ENCODE measurements at places on chromosomes 4 and X. TPM values are rescaled to one million over a fixed set of nuclear protein-coding genes. Genes with fewer than 3 reads are reported as not detected.

The CLDN22 gene
- not detected for total RNA-seq

The CEP44 gene
- 30.1 TPM for total RNA-seq

The UBA1 gene
- 278 TPM for total RNA-seq

The DCAF12L1 gene
- not detected for total RNA-seq

The USP27X gene
- 2.0 TPM for total RNA-seq

The PAGE5 gene
- 0.88 TPM for total RNA-seq

The AMBN gene
- not detected for total RNA-seq

The BLOC1S4 gene
- 17.0 TPM for total RNA-seq

The RBMXL3 gene
- not detected for total RNA-seq

The SSX5 gene
- total RNA-seq = not detected

The SLC38A5 gene
- 73.0 TPM for total RNA-seq

The CTAG1B gene
- total RNA-seq = not detected

The CXorf49 gene
- total RNA-seq = not detected

The EDA2R gene
- 1.3 TPM for total RNA-seq

The IL2 gene
- total RNA-seq = 164 TPM

The ETDA gene
- total RNA-seq = not detected

The HSFX1 gene
- 0.24 TPM for total RNA-seq

The LRRC66 gene
- not detected for total RNA-seq

The DCK gene
- total RNA-seq = 37.2 TPM

The PPP1R3F gene
- total RNA-seq = 8.1 TPM

The CXCL6 gene
- total RNA-seq = not detected

The AVPR2 gene
- total RNA-seq = not detected

The APLN gene
- 0.36 TPM for total RNA-seq

The RADX gene
- total RNA-seq = 11.8 TPM

The ODAPH gene
- total RNA-seq = 0.27 TPM

The MXRA5 gene
- not detected for total RNA-seq

The MAOA gene
- total RNA-seq = 16.8 TPM

The PRR27 gene
- total RNA-seq = not detected

The SNCA gene
- total RNA-seq = 2.5 TPM

The MAPK10 gene
- total RNA-seq = not detected

The CACNA1F gene
- 0.74 TPM for total RNA-seq

The OCIAD2 gene
- 71.6 TPM for total RNA-seq

The MAGEA11 gene
- not detected for total RNA-seq

The LNX1 gene
- total RNA-seq = not detected

The XAGE1A gene
- total RNA-seq = not detected

The ABLIM2 gene
- total RNA-seq = 0.63 TPM

The CFP gene
- 3.4 TPM for total RNA-seq

The CENPVL2 gene
- total RNA-seq = not detected

The PHOX2B gene
- total RNA-seq = not detected

The NIPAL1 gene
- 1.9 TPM for total RNA-seq

The CLGN gene
- total RNA-seq = not detected

The PNCK gene
- total RNA-seq = not detected

The HMGB3 gene
- 40.7 TPM for total RNA-seq

The GRPR gene
- not detected for total RNA-seq

The TMSB15A gene
- 0.45 TPM for total RNA-seq

The GATA1 gene
- total RNA-seq = not detected

The ZFP92 gene
- 1.6 TPM for total RNA-seq

The PABPC5 gene
- not detected for total RNA-seq

The HEPH gene
- not detected for total RNA-seq

The ALB gene
- total RNA-seq = not detected

The FAM47A gene
- total RNA-seq = not detected

The RBM47 gene
- 1.7 TPM for total RNA-seq
